H4 (cell line): ENCODE measurements at places on chromosomes 13 and 19.

DNA sequence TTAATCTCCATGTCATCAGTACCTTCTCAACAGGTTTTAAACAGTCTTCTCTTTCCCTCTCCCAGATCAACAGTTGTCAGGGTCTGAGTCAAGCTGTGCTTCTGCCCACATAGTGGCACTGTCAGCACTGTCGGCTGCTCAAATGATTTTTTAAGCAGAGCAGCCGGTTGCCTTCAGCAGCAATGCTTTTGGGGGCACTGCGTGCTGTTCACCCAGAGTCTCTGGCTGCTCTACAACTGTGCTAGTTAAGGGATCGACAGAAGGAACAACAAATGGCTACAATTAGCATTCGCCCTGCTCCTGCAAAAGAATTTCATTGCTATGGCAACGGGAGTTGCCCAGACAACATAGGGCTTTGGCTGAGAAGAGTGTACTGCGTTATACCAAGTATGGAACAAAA, 412.9 kb downstream of the DIAPH3 start:
- DNase-seq = no peak

DNA sequence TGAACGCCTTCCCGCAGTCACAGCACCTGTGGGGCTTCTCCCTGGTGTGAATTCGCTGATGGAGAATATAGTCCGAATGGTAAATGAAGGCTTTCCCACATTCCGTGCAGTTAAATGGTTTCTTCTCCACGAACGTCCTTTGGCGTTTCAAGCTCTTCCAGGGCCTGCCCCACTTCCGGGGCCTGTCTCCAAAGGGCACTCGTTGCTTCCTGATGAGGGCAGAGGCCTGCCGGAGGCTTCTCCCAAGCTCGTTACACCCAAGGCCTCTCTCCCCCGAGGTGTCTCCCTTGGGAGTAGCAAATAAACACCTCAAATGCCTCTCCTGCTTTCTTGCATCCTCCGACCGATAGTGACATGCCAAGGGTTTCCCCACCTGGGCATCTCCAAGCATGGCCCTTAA, 34.3 kb downstream of the ZNF473 start:
- no peak for DNase-seq

GRCh38 chr13:33910255-33910654, 92.3 kb downstream of the RFC3 start:
- no peak for DNase-seq

DNA sequence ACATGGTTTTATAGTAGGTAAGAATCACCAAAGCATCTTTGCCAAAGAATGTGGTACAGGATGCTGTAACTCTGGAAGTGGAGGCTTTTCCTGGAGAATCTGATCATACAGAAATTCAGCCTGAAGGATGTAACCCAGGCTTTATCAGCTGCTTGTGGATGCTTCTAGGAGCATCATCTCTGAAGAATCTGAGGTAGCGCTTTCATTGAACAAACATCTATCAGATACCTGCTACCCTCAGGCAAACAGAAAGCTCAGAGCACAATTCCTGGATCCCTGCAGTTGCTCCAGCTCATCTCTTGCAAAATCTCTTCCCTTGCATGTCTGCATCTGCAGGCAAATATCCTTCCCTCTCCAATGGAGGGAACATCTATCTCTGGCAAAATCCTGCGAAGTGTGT, 9.3 kb downstream of the FAM124A start:
- no peak for DNase-seq

DNA sequence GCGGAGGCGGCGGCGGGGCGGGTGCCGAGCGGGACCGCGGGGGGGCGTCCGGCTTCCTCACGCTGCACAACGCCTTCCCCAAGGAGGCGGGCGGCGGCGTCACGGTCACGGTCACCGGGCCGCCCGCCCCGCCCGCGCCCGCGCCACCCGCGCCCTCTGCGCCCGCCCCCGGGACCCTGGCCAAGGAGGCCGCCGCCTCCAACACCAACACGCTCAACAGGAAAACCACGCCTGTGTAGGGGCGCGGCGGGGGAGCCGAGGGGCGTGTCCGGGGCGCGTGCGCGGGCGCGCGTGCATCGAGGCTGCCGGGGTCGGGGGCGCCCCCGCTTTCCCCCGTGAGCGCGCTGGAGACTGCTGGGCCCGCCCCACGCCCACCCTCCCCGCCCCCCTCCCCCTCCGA, 8.8 kb upstream of the CACNG6 start:
- peak; percentile 59 for DNase-seq

DNA sequence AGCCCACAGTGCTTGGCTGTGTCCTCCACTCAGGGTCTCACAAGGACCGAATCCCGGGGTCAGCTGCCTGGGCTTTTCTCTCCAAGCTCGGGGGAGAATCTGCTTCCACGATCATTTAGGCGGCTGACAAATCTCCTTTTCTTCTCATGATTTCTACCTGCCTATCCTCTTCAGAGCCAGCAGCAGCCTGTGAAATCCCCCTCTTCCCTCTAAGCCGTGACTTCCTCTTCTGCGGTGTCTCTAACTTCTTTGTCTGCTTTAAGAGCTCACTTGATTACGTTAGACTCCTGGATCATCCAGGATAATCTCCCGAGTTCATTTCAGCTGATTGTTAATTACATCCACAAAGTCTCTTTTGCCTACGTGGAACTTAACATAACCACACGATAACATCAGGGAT, 22.5 kb upstream of the ZNF845 start:
- DNase-seq = no peak
